Tracheal epithelial cell (primary cell): ENCODE measurements at places on chromosomes 3 and 15. TPM values are rescaled to one million over a fixed set of nuclear protein-coding genes. Genes with fewer than 3 reads are reported as not detected.

Gene CAND2
- 2.2 and 3.6 TPM in 2 replicates for total RNA-seq

Gene RLBP1
- 0.96 TPM in 1 of 2 replicates, not detected in the other for total RNA-seq

Gene TMEM266
- total RNA-seq: 0.48 and 0.85 TPM in 2 replicates

Gene ROPN1
- total RNA-seq: not detected in 2 replicates

Gene GOLGA6L4
- 0.21 and 0.96 TPM in 2 replicates for total RNA-seq
